ENCODE measurements at places on chromosomes 11 and 22.

GRCh38 chr11:122820158-122820557 is 18.1 kb upstream of the CRTAM start:
- no peak for DNase-seq

GRCh38 chr11:116989184-116989583 is 109.0 kb downstream of the SIK3 start:
- DNase-seq = no peak

DNA sequence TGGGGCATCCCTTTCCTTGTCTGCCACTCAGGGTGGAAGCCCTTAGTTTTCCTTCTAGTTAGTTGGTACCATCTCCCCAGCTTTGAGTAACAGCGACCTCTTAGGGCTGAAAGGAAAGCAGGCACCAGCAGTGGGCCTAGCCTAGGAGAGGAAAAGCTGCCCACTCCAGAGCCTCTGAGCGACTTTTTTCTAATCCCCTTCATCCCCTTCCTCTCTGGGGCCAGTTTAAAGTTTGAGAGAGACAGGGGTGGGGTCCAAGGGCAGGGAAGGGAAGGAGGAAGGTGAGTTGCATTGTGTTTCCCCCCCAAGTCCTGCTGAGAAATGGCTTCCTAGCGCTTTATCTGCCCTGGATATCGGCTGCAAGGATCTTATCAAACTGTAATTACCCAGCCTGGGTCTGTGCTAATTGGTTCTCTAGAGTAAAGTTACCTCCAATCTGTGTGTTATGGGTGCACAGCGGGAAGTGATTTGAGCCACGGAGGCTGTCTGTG is 573.9 kb upstream of the CADM1 start:
- no peak for DNase-seq

DNA sequence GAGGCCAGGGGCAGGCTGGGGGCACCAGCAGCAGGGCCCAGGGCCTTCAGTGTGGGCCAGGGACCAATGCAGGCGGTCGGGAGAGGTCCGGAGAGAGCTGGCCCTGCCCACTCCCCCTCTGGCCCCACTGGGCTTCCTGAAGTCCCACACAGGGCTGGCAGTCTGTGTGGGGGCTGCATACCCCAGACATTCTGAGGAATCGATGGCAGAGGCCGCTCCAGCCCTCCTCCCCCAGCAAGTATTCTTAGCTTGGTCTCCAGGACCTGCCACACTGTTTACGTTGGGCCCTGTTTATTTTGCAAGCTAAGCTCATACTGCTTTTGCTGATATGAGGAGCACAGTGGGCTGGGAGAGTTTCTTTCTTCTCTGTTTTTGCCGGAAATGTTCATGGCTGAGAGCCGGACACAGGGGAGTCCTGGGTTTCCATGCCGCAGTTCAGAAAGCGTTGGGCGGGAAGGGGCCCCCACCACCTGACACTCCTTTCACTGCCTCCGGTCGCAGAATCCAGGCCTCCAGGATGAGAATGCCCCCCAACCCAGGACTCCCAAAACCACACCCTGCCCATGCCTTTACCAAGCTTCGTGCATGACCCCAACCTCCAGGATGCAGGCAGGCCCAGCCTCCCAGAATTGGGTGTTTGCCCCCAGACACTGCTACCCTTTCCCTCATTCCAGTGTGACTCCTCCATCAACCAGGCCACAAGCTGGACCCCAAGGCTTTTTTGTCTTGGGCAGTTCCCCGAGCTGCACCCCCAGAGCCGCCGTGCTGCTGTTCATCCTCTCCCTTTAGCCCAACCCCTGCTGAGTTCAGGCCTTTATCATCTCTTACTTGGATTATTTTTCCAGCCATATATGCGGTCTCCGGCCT is 81.8 kb upstream of the KCNQ1OT1 start:
- no peak for DNase-seq

DNA sequence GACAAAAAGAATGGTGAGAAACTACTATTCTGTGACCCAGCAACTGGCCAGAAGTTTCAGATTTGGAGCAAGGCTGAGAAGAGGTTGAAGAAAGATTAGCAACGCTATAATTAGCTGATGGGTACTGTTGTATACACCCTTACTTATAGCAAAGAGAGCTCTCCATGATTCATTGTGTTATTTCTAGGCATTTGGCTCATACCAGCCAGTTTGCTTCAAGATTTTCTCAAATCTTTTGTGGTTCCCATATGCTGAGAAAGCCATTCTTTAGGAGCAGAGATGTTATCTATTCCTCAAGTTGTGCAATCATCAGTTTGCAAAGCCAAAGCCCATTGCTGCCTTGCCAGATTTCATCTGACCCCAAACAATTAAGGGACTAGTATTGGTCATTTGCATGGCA is 179.4 kb downstream of the ETS1 start:
- no peak for DNase-seq

- no peak for DNase-seq
Measured at GRCh38 chr11:13065200-13065787, 56.2 kb downstream of the RASSF10 start.

DNA sequence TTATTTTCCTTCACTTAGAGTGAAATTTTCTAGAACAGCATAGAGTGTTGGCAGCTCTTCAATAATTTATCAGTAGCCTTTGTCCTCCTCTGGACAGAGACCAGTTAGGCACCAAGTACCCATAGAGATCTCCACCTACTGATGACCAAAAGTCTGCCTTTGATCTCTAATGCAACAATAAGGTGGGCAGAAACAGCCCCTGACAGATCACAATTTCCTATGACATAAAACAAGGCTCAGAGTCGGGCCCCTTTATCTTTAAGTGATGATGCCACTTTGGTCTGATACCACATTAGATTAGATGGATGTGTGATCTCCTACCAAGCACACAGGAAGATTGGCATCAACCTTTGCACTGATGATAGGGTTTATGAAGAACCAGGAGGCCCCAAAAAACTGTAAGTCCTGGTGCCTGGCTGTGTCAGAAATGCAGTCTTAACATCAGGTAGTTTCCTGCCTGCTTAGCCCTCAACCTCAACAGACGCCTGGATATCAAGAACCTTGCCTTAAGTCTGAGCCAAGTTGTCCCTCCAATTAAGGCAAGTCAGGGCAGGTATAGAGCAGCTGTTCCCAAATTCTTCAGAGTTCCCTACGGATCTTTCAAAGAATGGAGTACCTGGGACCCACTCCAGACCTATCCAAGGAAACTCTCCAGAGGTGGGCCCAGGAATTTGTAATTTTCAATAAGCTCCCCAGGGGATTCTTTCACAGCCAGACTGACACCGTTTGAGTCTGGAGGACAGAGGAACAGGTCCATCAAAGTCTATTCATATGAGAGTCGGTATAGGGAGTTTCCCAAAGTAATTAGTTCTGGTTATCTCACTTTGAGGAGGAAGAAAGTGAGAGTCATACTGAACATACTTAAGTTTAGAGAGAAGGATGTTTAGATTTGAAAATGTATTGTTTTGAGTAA is 30.6 kb upstream of the TMPRSS4 start:
- no peak for DNase-seq

GRCh38 chr11:71158936-71159335 is 93.4 kb downstream of the SHANK2 start:
- DNase-seq = no peak

- DNase-seq = no peak
Measured at GRCh38 chr11:106913141-106913540, 105.1 kb downstream of the GUCY1A2 start.

DNA sequence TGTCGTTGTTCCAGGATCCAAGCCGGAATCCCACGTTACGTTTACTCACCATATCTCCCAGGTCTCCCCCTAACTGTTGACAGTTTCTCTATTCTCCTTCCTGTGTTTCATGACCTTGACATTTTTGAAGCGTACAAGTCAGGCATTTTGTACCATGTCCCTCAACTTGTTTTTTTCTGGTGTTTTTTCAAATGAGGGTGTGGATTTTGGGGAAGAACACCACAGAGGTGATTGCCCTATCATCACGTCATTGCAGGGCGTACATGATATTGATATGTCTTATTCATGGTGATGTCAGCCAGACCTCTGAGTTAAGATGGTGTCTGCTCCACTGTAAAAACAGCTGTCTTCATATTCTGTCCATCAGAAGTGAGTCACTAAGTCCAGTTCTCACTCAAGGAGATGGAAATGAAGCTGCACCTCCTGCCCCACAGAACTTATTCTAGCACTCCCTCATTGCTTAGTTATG is 28.3 kb upstream of the SOX10 start:
- no peak for DNase-seq

DNA sequence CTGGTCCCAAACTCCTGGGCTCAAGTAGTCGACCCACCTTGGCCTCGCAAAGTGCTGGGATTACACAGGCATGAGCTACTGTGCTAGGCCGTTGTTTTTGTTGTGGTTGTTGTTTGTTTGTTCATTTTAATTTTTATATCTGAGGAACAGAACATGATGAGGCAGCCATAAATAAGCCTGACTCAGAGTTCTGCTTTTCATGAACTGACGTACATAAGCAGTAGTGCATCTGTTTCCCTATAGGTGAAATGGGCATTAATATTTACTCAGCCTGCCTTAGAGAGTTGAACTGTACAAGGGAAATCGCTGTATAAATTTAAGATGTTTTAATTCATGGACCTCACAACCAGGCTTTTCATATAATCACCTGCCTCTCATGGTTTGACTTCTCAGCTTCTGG is 80.5 kb downstream of the PDHX start:
- DNase-seq = no peak

DNA sequence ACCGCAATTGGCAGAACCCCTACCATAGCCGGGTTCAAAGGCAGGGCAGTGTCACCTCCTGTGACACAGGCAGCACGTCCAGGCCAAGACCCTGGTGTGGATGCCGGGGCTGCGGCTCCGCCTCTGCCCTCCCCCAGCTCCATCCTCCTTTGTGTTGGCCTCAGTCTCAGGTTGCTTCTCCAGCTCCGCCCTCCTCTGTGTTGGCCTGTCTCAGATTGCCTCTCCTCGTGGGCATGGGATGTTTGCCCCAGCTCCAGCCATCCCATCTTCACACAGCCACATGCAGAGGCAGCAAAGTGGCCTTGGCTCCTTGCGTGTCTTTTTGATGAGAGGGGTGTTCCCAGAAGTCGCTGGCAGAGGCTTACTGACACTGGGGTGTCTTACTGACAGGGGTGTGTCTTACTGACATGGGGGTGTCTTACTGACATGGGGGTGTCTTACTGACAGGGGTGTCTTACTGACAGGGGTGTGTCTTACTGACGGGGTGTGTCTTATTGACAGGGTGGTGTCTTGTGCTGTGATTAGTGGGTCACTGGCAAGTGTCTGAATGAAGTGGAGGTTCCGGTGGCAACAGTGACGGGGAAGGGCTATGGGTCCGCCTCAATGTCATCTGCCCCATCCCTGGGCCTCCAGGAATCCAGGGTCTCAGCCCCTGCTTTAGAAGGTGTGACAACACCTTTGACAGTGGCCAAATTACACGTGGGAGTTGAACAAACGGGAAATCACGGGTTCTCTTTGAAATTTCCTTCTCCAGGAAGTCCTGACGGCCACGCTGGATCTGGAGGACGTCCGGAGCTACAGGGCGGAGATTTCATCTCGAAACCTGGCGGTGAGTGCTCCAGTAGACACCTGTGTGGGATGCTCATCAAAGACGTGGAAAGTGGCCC is 24.9 kb downstream of the NADSYN1 start:
- DNase-seq = no peak

- DNase-seq = no peak
Measured at GRCh38 chr11:85848006-85848405, 7.2 kb upstream of the CCDC83 start.

GRCh38 chr11:36449561-36450096 is 60.4 kb downstream of the TRAF6 start:
- no peak for DNase-seq

DNA sequence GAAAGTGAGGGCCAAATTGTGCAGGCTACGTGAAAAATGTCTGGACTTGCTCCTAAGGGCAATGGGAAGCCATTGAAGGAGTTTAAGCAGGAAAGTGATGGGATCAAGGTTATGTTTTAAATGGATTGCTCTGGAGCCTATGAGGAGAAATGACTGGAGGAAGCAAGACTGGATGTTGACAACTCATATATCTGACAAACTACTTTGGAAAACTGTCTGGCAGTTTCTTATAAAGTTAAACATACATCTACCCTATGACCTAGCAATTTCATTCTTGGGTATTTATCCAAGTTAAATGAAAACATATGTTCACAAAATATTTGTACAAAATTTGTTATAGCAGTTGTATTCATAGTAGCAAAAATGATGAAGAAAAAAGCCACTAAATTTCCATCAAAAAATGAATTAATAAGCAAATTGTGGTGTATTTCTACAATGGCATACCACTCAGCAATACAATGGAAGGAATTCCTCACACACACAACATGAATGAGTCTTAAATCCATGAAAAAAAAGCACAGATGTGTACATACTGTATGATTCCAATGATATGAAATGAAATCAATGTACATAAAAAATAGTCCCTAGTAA is 24.1 kb downstream of the FZD4 start:
- no peak for DNase-seq

DNA sequence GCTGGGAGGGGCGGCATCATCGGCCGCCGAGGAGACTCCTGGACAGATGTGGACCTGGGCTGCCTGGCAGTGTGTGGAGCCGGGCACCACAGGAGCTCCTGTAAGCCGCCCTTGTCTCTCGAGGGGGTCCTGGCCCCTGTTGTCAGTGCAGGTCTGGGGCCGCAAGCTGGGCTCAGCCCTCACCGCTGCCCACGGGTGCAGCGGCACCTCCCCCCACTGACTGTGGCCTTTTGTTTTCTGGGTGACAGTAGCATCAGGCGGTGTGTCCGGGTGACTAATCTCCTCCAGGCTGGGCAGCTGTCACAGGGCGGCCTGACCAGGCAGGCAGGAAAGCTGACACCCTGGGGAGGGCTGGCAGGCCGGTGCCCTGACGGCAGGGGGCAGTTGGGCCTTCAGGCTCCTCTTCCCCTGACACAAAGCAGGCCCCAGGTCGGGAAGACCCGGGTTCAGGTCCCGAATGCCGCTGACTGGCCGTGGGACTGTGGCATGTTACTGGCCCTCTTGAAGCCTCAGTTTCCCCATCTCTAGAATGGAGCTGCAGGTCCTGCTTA is 16.3 kb downstream of the DGKZ start:
- no peak for DNase-seq
